Left kidney (tissue), 8 donors: ENCODE measurements at places on chromosomes 2 and 18. TPM values are rescaled to one million over a fixed set of nuclear protein-coding genes. Genes with fewer than 3 reads are reported as not detected.

Gene MC4R
- 0.35 TPM for polyA plus RNA-seq

Gene MDH1B
- polyA plus RNA-seq, result 13.6 TPM

Gene DPYSL5
- polyA plus RNA-seq, result 6.8 TPM

Gene C2orf80
- 0.25 TPM for polyA plus RNA-seq

DNA sequence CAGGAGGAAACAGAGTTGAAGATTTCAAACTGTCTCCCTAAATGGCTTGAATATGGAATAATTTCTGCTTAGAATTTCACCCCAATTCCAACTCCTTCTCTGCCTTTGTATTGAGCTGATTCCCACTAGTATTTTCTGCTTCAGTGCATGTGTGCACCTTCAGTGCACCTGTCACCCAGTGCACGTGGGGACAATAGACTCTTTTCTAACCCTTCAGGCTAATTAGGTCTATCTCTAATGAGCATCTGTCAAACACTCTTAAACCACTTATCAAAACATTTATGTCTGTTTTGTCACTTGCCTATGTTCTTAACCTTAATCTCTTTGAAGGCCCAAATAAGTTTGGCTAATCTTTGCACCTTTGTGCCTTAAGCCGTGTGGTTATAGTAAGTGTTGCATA, 232.0 kb upstream of the NETO1 start:
- DNase-seq, result no peak

GRCh38 chr18:60892441-60892840, 440.8 kb upstream of the CDH20 start:
- DNase-seq, result no peak

- no peak for DNase-seq
Observed at GRCh38 chr2:16494836-16495508, 170.7 kb downstream of the CYRIA start.

GRCh38 chr2:131016826-131017741, 76.2 kb downstream of the FAM168B start:
- no peak for DNase-seq

DNA sequence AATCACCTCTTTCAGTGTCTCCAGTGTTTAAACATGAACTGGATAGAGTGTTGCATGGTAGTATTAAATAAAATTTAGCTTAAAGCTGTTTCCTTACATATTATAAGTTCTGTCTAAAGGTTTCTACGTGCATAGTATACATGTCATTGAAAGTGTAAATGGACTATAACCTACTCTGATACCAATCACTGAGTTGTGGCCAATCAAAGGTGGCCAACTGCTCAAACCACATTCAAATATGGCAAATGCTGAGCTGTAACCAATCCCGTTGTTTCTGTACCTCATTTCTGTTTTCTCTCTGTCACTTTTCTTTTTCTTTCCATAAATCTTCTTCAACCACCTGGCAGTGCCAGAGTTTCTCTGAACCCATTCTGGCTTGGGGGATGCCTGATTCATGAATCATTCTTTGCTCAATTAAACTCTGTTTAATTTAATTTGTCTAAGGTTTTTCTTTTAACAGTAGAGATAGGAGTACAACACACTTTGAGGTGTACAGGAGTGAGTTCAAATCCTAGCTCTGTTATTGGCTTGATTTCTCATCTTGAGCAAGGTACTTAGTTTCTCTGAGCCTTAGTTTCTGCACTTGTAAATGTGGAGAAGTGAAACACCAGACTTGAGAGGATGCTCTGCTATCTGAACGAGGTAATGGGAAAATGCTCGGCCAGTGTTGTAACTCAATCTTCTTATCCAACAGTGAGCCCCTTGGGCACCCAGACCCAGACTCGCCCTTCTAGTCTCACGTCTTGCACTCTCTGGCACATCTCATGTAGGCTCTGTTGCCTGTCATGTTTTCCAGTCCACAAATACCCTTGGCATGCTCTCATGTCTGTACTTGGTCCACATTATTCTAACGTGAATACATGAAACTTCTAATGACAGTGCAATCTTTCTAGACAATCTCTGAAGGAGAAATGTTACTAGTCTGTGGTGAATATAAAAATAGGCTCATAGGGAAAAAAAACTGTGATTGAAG, 228.0 kb downstream of the PIK3C3 start:
- DNase-seq, result no peak

- no peak for DNase-seq
Observed at GRCh38 chr2:2686222-2686621, 355.1 kb upstream of the MYT1L start.

- DNase-seq, result no peak
Observed at GRCh38 chr18:49894517-49895226, 81.3 kb upstream of the ACAA2 start.

DNA sequence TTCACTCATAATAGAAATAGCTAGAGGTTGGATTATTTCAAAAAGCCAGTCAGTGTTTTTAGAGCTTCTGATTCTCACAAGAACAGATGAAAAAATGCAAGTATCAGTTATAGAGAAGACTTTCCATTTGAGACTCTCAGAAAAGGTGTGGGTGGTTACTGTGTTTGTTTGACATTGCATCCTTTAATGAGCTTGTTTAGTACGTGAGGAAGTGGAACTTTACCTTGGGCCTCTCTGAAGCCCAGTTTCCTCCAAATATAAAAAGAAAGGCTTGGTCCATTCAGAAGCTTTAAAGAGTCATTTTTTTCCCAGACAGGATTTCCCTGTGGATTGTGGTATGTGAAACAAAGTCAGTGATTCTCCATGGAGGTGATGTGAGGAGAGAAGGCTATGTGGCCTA, 89.9 kb upstream of the RANBP2 start:
- DNase-seq, result no peak

DNA sequence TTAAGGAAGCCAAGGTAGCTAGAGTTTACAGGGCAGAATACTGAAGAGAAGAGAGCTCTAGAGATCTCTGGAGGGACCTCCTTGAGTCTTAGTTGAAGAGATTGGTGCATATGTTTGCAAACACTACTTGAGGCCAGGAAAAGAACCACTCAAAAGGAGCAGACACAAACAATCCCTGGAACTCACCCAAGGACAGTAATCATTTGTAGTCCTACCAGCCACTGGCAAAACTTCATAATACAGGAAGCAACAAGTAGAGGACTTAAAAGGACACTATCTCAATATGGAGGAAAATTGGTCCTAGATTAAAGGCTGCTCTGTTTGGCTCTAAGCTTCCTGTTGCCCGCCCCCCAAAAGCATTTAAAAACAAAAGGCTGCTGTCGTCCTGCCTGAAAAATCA, 46.9 kb upstream of the UBXN4 start:
- no peak for DNase-seq

DNA sequence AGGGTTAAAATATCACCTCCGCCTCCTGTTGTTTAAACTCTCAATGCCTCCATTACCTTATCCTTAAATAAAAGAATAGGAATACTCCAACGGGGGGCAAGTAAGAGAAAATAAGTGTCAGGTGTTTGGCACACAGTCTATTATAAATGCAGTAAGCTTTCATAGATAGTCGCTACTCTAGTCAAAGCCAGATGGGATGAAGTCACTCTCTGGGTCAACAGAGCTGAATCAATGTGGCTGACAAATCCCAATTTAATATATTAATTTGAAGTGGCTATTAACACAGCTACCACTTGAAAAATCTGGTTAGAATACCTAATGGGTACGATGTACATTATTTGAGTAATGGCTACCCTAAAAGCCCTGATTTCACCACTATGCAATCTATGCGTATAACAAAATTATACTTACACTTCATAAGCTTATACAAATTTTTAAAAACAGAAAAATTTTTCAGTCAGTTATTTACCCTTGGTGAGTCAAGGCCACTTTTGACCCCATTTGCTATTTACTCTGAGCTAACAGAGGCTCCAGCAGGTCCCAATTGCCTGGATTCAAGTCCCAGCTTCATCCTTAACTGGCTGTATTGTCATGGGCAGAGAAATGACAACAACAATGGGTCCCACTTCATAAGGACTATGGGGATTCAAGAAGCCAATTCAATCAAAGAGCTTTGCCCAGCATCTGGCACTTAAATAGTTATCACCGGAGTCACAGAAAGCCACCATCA, 167.5 kb upstream of the PID1 start:
- DNase-seq, result no peak

- no peak for DNase-seq
Observed at GRCh38 chr2:74886811-74887210, 52.9 kb downstream of the HK2 start.

DNA sequence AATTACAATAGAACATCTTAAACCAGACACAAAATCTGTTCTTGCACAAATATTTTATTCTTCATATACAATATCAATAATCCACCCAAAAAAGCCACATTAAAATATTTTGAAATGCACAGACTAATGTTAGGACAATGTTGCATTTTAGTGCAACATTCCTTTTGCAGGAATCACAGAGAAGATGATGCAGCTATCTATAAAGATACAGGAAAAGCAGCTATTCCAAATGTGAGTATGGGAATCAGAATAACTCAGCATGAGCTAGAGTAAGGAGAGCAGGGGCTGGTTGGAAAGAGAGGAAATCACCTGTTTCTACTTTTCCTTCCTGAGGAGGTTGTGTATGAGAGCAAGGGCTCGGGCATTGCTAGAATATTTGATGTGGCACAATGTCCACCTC, 4.8 kb downstream of the C2orf66 start:
- no peak for DNase-seq
